ENCODE measurements at places on chromosomes 4 and X.

DNA sequence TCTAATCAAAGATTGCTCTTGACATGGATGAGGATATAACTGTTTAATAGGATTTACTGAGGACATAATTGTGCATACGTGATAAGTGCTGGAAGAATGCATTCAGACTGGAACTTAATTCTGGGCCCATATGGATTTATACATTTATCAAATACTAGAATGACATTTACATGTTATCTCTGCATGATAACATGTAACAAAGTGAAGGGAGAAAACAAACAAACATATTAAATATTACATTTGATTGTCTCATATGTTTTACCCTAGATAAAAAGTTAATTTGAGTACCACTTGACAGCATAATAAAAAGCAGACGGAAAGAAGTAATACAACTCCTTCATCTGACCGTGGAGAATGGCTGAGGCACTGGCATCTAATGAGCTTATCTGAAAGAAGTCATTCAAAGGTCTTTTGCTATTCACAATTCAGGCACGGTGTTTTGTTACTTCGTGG, 297.8 kb downstream of the PPP3CA start:
- no peak for DNase-seq

DNA sequence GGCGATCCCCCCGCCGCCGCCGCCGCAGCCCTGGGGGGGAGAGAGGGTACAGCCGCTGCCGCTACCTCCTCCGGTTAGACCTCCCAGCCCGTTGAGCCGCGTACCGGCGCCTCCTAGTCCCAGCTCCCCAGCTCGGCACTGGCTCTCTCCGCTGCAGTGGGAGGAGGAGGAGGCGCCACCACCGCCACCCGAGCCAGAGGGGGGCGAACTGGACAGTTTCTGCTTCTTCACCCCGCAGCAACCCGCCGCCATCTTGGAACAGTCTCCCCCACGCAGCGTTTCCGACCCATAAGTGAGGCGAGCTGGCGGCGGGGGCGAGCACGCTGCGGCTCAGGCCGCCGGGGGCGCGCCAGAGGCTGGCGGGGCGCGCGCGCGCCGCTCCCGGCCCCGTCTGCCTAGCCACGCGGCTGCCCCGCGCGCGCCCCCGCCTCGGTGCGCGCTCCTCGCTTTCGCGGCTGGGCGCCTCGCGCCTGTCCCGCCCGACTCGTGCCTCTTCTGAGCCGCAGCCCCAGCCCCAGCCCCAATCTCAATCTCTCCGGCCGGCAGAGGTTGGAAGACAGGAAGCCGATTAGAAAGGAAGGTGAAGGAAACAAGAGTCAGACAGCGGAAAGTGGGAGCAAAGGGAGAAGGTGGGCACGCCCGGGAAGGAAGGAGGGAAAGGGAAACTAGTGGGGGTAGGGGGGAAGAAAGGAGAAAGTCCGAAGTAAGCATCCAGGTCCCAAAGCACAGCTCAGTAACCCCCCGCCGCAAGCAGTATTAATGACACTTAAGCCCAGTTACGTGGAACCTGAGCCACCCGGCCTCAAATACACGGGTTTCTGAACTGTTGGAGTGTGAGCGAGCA, at the start of gene AMMECR1:
Gene AMMECR1 (minus strand): TSS at position 266 of the 844 bp plus-strand sequence. CDS start 14 bp downstream, at position 252.
- peak; percentile 84 for DNase-seq

- DNase-seq, result no peak
Observed at GRCh38 chr4:87811977-87812376, 12.6 kb downstream of the IBSP start.

- no peak for DNase-seq
Observed at GRCh38 chr4:78611215-78611558, 59.6 kb downstream of the ANXA3 start.

DNA sequence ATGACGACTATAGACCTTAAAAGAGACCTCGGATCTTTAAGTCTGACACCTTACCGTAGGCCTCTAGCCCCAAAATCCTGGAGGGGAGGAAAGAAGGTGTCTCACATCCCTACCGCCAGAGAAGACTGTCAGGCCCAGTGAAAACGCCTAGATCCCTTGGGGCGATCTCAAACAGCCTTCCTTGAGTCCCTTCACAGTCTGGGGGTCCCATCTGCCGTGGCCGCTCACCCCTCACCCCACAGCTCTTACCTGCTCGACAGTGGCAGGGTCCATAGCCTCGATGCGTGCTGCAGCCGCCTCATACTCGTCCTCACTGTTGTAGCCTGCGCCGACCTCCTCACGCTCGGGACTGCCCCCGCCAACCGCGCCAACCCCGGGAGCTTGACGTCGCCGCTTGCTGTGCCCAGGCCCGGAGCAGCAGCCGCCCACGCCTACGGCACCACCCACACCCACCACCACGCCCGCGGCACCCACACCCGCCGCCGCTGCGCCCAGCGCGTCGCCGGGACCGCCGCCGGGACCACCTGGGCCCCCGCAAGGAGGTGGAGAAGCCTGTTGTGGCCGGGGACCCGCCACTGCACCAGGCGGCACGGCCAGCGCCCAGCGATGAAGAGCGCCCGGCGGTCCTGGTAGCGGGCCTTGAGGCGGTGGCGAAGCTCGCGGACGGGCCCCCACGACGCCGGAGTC, 536 bp downstream of the OTUD5 start:
- DNase-seq, result no peak

GRCh38 chr4:64824591-64824990, 415.3 kb upstream of the TECRL start:
- no peak for DNase-seq

- DNase-seq, result no peak
Observed at GRCh38 chrX:20029728-20030127, 38.9 kb upstream of the BCLAF3 start.

- no peak for DNase-seq
Observed at GRCh38 chr4:8005814-8006215, 66.2 kb upstream of the AFAP1 start.

GRCh38 chrX:41542536-41542935, 95.4 kb downstream of the NYX start:
- no peak for DNase-seq

DNA sequence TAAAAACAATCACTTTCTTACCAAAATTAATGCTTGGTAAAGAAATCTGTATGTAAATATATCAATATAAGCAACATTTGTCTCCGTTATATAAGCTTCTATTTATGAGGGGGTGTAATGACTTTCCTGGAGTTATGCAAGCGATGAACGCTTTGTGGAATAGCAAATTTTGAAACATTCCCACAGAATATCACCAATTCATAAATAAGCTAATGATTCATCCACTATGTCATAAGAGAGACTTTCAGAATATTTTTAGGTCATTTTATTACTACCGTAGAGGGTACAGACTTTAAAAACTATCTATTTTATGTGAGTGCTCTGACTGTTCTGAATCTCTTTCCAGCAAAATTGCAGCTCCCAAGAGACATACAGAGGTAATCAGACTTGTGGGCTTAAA, 179.5 kb upstream of the FTHL17 start:
- DNase-seq, result no peak

- peak; percentile 16 for DNase-seq
Observed at GRCh38 chrX:121579016-121579760, 531.8 kb downstream of the GLUD2 start.

DNA sequence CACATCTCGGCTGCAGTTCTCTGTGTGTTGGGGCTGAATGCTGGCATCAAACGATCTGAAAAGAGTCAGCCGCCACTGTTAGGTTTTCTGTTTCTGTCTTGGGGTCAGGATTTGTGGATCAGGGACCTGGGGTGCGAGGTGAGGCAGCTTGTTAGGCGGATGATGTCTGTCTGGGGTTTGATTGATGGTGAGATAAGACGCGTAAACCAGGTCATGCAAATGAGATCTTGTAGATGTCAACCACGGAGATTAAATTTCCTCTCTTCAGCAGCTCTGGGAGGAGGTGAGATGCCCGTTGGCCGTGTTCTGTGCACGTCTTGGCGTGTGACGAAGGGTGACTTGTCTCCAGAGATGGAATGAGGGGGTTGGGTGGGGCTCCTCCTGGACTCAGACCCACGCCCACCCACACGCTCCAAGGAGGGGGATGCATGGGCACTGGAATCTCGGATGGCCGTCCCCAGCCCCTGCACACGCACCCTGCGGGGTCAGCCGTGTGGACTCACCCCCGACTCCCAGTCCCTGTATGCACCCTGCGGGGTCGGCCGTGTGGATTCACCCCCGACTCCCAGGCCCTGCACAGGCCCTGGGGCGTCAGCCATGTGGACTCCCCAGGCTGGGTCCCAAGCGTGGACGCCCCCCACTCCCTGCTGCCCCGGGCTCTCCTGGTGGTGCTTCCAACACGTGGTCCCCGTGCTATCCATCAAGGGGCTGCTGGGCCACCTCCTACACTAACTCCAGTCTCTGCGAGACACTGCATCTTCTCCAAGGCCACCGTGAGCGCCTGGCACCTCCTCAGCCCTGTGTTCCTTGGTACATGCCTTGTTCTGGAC, 16.0 kb upstream of the UVSSA start:
- DNase-seq, result no peak

- DNase-seq, result no peak
Observed at GRCh38 chr4:103591841-103592240, 127.9 kb downstream of the TACR3 start.

GRCh38 chr4:86307432-86307831, 52.4 kb downstream of the MAPK10 start:
- no peak for DNase-seq

- no peak for DNase-seq
Observed at GRCh38 chrX:120794525-120794975, 81.1 kb downstream of the CT47B1 start.

- no peak for DNase-seq
Observed at GRCh38 chr4:42736527-42737195, 79.8 kb upstream of the ATP8A1 start.

- DNase-seq, result no peak
Observed at GRCh38 chr4:26106776-26107175, 192.8 kb downstream of the SMIM20 start.

GRCh38 chr4:3644849-3645627, 112.8 kb upstream of the LRPAP1 start:
- no peak for DNase-seq

DNA sequence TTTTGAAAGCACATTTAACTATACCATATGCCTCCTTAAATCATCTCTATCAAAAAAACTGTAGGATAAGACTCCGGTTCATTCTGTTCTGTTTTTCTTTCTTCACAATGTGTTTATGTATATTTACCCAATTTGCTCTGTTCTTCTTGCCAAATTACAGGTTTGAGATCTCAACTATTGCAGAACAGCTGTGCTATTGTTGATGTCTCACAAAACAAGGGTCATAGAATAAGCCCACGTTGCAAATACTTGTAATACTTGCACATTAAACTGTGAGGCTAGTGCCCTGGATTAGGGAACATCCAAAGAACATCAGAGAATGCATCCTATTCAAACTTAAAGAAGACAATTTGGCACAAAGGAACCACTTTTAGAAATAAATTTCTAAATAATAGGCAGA, 45.4 kb downstream of the ANTXR2 start:
- no peak for DNase-seq

DNA sequence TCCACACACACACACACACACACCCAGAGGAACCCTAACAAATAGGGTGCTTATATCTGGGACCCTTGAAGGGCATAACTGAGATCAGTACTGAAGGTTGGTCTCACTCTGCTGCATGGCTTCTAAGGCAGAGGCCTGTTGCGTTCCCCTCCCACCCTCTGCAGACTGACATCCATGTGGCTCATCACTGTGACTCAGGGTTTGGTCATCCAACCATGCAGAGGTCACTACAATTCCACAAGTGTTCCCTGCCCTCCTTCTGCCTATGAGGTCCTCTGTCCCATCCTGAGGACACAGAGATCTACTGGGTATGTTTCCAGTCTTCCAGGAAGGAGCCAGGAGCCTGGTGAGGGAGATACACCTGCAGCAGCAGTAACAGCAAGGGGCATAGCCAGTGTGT, 55.8 kb downstream of the XAGE2 start:
- no peak for DNase-seq

- no peak for DNase-seq
Observed at GRCh38 chr4:110109455-110109854, 89.0 kb downstream of the ELOVL6 start.

GRCh38 chr4:40555176-40555900, 74.3 kb downstream of the RBM47 start:
- no peak for DNase-seq

- DNase-seq, result no peak
Observed at GRCh38 chrX:13256603-13257002, 63.2 kb downstream of the ATXN3L start.

Measured in HEK293T (cell line).